Glutamatergic neuron (in vitro differentiated cells): ENCODE measurements at places on chromosomes 12 and 14. TPM values are rescaled to one million over a fixed set of nuclear protein-coding genes. Genes with fewer than 3 reads are reported as not detected.

- DNase-seq = no peak
- no peak overlapping the region for H3K4me3 ChIP-seq
These were observed 59.2 kb downstream of the IFT81 start for GRCh38 chr12:110183386-110183785.

DNA sequence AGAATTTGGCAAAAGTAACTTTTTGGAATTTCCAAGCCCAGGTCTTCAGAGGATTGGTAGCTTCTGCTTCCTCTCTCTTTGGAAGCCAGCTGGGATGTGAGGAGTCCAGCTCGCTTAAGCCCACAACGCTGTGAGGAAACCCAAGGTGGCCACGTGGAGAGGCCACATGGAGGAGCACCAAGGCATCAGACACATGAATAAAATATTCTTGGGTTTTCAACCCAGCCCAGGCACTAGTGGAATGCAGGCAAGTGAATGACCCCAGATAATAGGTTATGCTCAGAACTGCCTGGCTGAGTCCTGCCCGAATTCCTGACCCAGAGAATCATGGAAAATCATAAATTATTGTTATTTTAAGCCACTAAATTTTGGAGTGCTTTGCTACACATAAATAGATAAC is 119.7 kb upstream of the PARP11 start:
- DNase-seq = no peak
- H3K4me1 ChIP-seq = peaks cover 3% of the 10 kb centered on the region
- peaks cover 6% of the 10 kb centered on the region for H3K27me3 ChIP-seq
- no peak overlapping the region for H3K4me3 ChIP-seq

Gene LGR5
- 3.1 TPM for total RNA-seq

Gene CD163
- 20.6 TPM for total RNA-seq

DNA sequence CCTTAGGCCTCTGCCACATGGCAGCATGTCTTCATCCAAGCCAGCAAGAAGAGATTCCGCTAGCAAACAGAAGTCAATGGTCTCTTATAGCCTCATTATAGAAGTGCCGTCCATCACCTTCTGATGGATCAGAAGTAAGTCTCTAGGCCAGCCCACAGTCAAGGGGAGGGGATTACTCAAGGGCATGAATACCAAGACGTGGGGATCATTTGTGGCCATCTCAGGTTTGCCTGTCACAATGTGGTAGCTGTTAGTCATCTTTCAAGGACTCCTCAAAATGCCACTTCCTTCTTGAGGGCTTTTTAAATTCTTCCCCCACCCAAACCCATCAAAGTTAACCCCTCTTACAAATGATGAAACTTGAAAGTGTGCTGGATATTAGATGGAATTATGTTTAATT is 8.1 kb upstream of the ADCY6 start:
- no peak for DNase-seq
- H3K36me3 ChIP-seq = no peaks in the 10 kb centered on the region
- no peak overlapping the region for H3K27ac ChIP-seq
